ENCODE measurements at places on chromosomes 7 and 10.

DNA sequence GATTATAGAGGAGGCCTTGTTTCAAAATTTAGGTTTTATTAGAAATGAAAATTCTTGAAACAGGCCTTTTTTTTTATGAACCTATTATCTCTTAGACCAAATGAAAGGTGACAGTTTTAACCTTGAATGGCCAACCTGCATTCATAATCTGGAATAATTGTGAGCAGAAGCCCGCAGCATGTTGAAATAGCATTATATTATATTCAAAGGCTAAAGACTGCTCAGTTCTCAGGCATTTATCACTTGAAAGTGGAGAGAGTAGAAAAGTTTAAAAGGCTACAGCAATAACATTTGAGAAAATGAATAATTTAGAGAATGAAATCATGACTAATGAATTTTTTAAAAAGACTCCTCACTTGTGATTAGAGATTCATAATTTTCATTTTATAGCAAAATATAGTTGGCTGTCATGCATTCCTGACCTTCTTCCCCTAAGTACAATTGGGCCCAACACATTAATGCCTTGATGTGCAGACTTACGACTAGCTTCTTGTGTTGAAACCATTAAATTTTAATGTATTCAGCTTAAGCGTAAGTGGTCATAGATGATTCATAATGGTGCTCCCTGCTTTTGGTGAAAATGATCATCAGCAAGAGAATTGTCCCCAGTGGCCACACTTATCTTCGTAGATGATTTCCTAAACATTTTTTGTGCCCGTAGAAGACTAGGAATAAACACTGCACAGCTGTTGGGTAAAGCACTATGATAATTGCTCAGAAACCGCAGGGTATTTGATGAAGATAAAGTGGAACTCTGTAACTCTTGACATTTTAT lies 346.6 kb upstream of the BMPER start:
- no peak for DNase-seq

- no peak for DNase-seq
These were observed 1.4 kb downstream of the SOSTDC1 start for GRCh38 chr7:16463949-16464715.

DNA sequence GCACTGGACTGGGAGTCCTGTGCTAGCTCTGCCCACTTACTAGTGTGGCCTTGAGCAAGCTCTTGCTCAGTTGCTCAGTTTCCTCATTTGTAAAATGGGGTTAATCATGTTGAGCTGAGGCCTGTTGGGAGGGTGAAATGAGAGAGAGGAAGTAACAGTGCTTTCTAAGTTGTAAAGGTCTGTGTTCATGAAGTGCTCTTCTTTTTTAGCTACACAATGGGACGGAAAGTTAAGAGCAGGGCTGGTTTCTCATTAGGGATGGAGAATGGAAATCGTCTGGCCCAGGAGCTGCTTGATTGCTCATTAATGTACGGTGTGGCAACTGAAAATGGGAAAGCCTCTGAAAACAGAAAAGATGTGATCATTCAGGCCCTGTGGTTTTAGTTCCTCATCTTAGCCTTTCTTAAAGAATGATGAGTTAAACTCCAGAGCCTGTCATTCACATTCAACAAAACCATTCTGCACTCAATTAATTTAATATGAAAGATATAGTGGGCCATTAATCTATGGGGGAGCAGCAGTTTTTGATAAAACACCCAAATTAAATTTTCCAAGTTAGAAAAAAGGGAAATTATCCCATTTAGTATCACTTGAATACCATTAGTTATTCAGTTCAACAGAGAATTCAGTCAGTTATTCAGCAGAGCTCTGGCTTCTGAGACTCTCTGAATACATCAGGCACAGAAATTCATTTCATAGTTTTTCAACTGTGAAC lies 60.5 kb downstream of the SH2D4B start:
- no peak for DNase-seq

- no peak for DNase-seq
These were observed 3.6 kb upstream of the HOXA13 start for GRCh38 chr7:27203365-27203953.

GRCh38 chr10:96074776-96075175 lies 31.4 kb downstream of the CCNJ start:
- DNase-seq, result no peak

- DNase-seq, result no peak
These were observed 380.7 kb downstream of the REEP3 start for GRCh38 chr10:63901881-63902280.

DNA sequence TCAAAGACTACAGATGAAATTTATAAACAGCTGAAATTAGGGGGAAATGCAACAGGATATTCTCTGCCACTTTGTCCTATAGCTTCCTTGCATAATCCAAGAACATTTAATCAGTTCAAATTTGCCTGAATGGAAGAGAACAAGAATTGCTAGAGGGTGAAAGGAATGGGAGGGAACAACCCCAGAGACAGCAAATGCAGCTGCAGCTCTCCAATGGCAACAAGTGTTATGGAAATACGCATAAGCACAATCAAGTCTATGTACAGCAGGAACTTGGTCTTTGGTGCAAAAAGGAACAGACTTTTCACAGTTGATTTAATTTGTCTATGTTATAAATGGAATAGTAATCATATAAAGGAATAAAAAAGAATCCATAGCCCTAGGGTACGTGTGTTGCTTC lies 269.0 kb upstream of the ETV1 start:
- DNase-seq, result no peak

GRCh38 chr7:151101621-151102396 lies 15.5 kb downstream of the AGAP3 start:
- no peak for DNase-seq

GRCh38 chr7:2698581-2699288 lies 10.7 kb downstream of the AMZ1 start:
- peak; percentile 44 for DNase-seq

- no peak for DNase-seq
These were observed 225.3 kb upstream of the ZMIZ1 start for GRCh38 chr10:78843495-78843894.

GRCh38 chr10:78924319-78925003 lies 144.3 kb upstream of the ZMIZ1 start:
- DNase-seq, result no peak

GRCh38 chr7:80127412-80128160 lies 7.0 kb upstream of the GNAI1 start:
- no peak for DNase-seq

DNA sequence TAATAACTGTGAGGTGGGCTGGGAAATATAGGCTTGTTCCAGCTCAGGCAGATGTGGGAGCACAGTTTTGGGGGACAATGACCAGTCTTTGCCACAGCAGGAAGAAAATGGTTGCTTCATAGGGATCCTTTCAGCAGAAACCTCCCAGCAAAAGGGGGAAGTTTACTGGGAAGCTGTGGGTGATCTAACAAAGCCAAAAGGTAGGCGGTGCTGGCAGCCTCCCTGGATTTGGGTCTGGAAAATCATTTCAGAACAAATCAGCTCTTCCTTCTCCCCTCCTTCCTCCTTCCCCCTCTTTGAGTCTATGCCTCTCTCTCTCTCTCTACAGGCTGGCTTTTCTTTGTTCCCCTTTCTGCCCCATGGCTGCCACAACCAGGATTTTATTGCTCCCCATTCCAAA lies 16.2 kb downstream of the RPS24 start:
- DNase-seq, result no peak

DNA sequence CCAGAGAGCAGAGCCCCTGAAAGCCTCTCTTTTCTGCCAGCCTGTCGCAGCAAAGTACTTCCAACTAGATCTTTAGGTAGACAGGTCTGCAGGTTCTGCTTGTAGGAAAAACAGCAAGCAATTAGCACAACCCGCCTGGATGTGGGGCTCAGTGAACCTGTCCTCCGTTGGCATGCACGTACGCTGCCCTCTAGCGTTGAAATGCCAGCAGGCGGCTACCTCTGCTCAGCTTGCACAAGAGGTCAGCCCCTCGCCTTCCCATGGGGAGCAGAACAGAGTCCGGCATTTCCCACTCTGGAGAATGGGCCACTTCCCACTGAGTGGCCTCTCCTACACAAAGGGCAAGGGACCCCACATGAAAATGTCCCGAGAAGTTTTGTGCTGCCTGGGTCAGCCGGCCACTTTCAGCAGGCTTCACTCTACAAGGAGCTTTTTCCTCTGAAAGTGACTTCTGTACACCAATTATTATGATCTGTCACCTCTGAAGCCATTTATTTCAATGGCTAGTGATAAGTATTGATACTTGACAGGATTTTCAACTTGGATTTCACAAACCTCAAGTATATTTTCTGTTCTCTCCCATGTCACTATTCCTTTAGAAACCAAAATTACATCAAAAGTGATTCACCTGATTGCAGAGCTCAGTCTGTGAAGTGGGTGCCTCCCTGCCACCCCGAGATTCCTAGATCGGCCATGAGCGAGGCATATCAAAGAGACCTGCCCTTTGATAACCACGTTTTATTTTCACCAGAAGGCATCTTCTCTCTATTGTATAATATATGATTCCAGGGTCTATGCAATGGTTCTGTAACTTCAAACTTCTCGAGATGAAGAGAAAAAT lies 56.7 kb downstream of the JCAD start:
- DNase-seq, result peak; percentile 23

- DNase-seq, result no peak
These were observed 23.6 kb upstream of the HIBADH start for GRCh38 chr7:27686315-27686714.

Measured in stimulated activated CD8-positive, alpha-beta memory T cell treated with anti-CD3 and anti-CD28 coated beads, Interleukin-7, amount 100 ng/mL, for 1 hour (primary cell).